ENCODE measurements at places on chromosomes 4 and X.

GRCh38 chrX:2176733-2177132, 324.0 kb downstream of the DHRSX start:
- H3K36me3 ChIP-seq = no peaks in the 10 kb centered on the region
- H3K4me1 ChIP-seq = no peaks in the 10 kb centered on the region
- H3K4me3 ChIP-seq = no peak overlapping the region
- no peak overlapping the region for H3K27ac ChIP-seq
- DNase-seq = no peak

- H3K36me3 ChIP-seq = no peaks in the 10 kb centered on the region
- no peaks in the 10 kb centered on the region for H3K4me1 ChIP-seq
- H3K4me3 ChIP-seq = no peak overlapping the region
These were observed 20.4 kb upstream of the TMEM154 start for GRCh38 chr4:152700151-152700550.

DNA sequence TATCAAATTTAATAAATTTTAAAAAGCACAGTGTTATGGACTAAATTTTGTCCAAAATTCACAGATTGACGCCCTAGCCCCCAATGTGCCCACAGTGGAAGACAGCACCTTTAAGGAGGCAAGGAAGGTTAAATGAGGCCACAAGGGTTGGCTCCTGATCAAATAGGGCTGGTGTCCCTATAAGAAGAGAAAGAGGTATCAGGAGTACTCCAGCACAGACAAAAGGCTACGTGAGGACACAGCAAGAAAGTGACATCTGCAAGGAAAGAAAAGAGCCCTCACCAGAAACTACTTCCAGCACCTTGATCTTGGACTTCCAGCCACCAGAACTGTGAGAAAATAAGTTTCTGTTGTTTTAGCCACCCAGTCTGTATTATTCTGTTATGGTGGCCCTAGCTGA, 48.8 kb downstream of the FAM13A start:
- H3K27ac ChIP-seq = no peak overlapping the region
- DNase-seq = no peak
- H3K36me3 ChIP-seq = no peaks in the 10 kb centered on the region

- no peak overlapping the region for H3K27ac ChIP-seq
- H3K36me3 ChIP-seq = no peaks in the 10 kb centered on the region
- H3K27me3 ChIP-seq = no peaks in the 10 kb centered on the region
- H3K4me1 ChIP-seq = no peaks in the 10 kb centered on the region
- H3K4me3 ChIP-seq = no peak overlapping the region
These were observed 86.5 kb downstream of the SPCS3 start for GRCh38 chr4:176406297-176406696.

GRCh38 chr4:122826553-122827257, at the start of gene FGF2:
Gene FGF2, plus strand, starts transcription at chr4:122826831. Its CDS starts 344 bp downstream, at chr4:122827175.
- DNase-seq = peak; percentile 68
- peak within 1 kb of the TSS; percentile 86 for H3K27ac ChIP-seq
- H3K4me3 ChIP-seq = peak within 1 kb of the TSS; percentile 72
- no peaks in the 10 kb centered on the region for H3K4me1 ChIP-seq
- H3K27me3 ChIP-seq = no peaks in the 10 kb centered on the region

DNA sequence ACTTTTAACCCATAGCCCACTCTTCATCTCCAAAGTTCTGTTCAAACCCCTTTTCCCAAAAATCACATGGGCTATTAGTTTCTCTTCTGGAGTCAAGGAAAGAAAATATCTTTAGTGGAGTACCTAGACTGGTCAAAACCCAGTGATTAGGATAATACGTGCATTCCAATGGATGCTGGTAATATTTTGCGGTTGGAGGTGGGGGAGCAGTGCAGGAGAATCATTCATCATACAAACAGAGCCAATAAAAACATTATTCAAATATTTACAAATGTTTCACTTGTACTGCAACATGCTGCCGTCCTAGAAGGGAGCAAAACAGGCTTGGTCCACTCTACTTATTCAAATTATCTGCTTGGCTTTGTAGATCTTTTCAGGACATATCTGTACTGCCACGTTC, 57.2 kb upstream of the RAB9B start:
- no peaks in the 10 kb centered on the region for H3K4me1 ChIP-seq
- no peak overlapping the region for H3K4me3 ChIP-seq
- H3K36me3 ChIP-seq = no peaks in the 10 kb centered on the region
- no peak overlapping the region for H3K27ac ChIP-seq
- no peaks in the 10 kb centered on the region for H3K27me3 ChIP-seq

DNA sequence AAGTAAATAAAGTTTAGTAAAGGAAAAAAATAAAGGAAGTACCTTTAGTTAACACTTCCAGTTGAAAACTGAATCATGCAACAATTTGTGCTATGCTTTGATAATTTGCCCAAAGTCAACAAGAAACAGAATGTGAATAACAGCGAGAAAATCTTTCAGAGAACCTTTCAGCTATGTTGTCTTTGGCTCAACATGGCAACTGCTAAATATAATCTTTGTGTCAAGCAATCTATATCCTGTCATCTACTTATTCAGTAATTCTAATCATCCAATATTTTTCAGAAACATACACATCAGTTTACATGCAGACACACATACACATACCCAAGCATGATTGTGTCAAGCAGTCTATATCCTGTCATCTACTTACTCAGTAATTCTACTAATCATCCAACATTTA, 136.0 kb upstream of the PABPC4L start:
- H3K36me3 ChIP-seq = no peaks in the 10 kb centered on the region
- no peak for DNase-seq
- no peak overlapping the region for H3K4me3 ChIP-seq
- no peak overlapping the region for H3K27ac ChIP-seq
- H3K4me1 ChIP-seq = no peaks in the 10 kb centered on the region
- H3K27me3 ChIP-seq = no peaks in the 10 kb centered on the region

- H3K36me3 ChIP-seq = no peaks in the 10 kb centered on the region
- no peaks in the 10 kb centered on the region for H3K4me1 ChIP-seq
- H3K27ac ChIP-seq = no peak overlapping the region
- DNase-seq = no peak
- H3K27me3 ChIP-seq = no peaks in the 10 kb centered on the region
- no peak overlapping the region for H3K4me3 ChIP-seq
These were observed 55.1 kb upstream of the TNIP3 start for GRCh38 chr4:121219227-121219626.

DNA sequence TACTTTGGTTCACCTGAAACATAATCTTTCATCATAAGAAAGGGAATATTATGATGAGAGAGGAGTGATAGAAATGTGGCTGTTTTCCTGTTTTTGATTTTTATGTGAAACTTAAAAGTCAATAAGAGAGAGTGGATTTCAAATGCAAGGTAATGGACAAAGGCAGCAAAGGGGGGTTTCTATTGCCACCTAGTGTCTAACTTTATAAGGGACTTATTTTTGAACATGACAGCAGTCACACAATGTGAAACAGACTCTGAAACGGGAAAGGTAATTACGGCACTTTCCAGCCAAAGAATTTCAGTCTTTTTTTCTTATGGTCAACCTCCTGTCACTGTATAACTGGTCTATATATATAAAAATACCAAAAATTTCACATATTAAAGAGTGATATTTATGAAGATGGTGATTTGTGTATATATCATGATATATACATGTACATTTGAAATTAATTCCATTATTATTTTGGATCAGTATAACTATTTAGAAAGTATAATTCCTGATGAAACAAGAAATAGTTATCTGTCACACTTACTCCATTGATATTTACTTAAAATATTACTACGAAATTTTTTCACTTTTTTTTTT, 127.1 kb downstream of the FBXO8 start:
- DNase-seq = no peak
- peak overlapping the region; percentile 76 for H3K27ac ChIP-seq
- no peaks in the 10 kb centered on the region for H3K36me3 ChIP-seq

Measured in right atrium auricular region (tissue), 2 donors.